ENCODE measurements at places on chromosomes 2 and 18.
A peak's percentile ranks its signal among the peaks of the same experiment; 100 is the strongest.

- DNase-seq, result no peak
Measured at GRCh38 chr18:45057955-45058600, 377.4 kb downstream of the SETBP1 start.

GRCh38 chr2:16615687-16616615, 49.7 kb downstream of the CYRIA start:
- DNase-seq, result peak; percentile 28

- DNase-seq, result peak; percentile 88
Measured at GRCh38 chr2:64654063-64654811, 524 bp upstream of the SERTAD2 start.

DNA sequence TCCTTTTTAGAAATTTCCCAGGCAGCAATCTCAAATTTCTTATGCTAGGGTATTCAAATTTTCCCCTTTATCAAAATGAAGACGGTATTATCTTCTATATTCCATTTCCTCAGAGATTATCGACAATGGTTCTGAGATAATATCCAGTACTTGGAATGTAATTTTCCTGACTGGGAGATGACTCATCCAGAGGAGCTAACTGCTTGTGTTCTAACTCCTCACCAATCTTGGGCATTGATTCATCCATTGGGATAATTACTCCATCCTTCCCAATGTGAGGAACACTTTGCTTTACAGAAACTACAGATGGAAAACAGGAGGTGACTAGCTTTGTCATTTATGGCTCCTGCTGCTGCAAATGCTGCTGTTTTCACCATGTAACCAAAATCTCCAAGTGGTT, 239.4 kb upstream of the LYPD1 start:
- DNase-seq, result peak; percentile 1

- DNase-seq, result no peak
Measured at GRCh38 chr2:5176764-5177163, 515.4 kb upstream of the SOX11 start.

- peak; percentile 63 for DNase-seq
Measured at GRCh38 chr2:118492335-118492734, 355.1 kb downstream of the EN1 start.

DNA sequence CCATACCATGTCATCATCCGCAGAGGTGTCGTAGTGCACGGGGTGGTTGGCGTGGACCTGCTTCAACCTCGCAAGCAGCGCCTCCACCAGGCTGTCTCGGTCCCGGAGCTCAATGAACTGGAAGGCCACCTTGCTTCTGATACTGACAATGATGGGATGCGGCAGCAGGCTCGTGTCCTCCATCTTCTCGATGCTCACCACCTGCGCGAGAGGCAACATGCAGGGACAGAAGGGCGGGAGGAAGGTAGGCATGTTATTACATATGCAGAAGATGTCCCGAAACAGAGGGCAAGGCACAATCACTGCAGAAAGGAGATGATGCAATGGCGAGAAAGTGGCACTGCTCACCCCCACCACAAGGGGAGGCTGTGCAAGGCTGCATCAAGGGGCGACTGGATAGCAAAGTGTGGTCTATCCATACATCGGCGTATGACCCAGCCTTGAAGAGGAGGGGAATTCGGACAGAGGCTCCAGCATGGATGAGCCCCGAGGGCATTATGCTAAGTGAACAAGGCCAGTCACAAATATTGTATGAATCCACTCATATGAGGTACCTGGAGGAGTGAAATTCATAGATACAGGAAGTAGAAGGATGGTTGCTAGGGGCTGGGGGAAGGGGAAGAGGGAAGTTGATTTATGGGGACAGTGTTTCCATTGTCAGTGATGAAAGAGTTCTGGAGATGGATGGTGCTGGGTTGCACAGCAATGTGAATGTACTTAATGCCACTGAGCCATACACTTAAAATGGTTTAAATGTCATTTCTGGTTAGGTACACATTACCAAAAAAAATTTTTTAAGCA, 36.6 kb downstream of the RPL31 start:
- peak; percentile 38 for DNase-seq

DNA sequence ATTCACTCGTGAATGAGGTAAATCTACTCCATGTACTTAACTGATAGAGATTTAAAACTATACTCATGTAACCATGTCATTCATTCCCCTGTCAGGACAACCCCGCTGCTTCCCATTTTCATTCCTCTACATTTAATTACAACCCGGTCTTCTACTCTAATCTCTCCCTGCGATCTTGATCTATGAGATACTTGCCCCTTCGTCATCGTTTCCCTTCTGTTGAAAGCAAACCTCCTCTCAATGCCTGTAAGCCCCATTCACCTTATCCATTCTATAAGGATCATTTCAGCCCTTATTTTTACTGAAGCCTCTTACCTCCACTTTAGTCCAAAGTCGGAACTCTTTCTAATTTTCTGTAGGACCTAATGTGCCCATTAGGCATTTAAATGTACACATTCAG, 492.6 kb downstream of the DPP10 start:
- DNase-seq, result no peak

DNA sequence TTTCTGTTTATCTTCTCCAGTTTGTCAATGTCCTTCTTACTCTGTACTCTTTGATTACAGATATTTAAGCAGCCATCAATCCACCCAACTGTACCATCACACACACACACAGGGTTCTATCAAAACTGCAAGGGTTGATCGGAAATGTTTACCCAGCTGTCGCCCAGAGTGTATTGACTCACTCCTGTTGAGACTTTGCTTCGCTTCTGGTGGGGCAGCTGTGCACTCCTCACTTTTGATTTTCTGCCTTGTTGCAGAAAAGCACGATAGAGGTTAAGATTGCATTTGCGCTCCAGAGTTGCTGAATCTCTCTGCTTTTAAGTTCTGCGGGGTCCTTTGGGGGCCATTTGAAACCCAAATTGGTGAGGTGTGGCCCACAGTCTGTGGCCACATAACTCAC, 216.2 kb downstream of the SETBP1 start:
- DNase-seq, result no peak

- peak; percentile 68 for DNase-seq
Measured at GRCh38 chr2:146978577-146979555, 866.0 kb upstream of the ACVR2A start.

- peak; percentile 93 for DNase-seq
Measured at GRCh38 chr2:26355038-26355995, 8.7 kb upstream of the ADGRF3 start.

- DNase-seq, result peak; percentile 49
Measured at GRCh38 chr2:55519938-55520885, 694 bp downstream of the CFAP36 start.

DNA sequence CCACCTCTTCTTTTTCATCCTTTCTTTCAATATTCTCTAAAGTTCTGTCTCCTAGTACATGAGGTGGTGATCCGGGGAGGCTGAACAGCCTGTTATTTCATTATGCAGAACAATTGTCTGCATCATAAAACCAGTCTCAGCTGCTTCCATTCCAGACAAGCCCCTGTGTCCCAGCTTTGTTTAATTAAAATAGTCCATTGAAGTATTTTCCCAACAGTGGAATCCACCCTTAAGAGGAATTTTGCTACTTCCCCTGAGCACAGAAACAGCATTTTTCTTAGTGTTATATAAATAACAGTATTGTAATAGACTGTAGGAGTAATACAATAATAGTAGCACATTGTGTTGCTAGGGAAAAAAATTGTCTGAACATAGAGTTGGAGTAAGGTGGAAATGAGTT, 395.4 kb upstream of the TCF4 start:
- no peak for DNase-seq

- DNase-seq, result no peak
Measured at GRCh38 chr18:47418746-47419145, 167.3 kb upstream of the SKOR2 start.

GRCh38 chr2:221109552-221109951, 462.6 kb downstream of the EPHA4 start:
- no peak for DNase-seq

GRCh38 chr2:119218478-119219064, 5.1 kb upstream of the STEAP3 start:
- peak; percentile 74 for DNase-seq

GRCh38 chr2:18788592-18788991, 199.2 kb upstream of the NT5C1B start:
- no peak for DNase-seq

GRCh38 chr2:5190023-5190422, 502.2 kb upstream of the SOX11 start:
- peak; percentile 3 for DNase-seq

DNA sequence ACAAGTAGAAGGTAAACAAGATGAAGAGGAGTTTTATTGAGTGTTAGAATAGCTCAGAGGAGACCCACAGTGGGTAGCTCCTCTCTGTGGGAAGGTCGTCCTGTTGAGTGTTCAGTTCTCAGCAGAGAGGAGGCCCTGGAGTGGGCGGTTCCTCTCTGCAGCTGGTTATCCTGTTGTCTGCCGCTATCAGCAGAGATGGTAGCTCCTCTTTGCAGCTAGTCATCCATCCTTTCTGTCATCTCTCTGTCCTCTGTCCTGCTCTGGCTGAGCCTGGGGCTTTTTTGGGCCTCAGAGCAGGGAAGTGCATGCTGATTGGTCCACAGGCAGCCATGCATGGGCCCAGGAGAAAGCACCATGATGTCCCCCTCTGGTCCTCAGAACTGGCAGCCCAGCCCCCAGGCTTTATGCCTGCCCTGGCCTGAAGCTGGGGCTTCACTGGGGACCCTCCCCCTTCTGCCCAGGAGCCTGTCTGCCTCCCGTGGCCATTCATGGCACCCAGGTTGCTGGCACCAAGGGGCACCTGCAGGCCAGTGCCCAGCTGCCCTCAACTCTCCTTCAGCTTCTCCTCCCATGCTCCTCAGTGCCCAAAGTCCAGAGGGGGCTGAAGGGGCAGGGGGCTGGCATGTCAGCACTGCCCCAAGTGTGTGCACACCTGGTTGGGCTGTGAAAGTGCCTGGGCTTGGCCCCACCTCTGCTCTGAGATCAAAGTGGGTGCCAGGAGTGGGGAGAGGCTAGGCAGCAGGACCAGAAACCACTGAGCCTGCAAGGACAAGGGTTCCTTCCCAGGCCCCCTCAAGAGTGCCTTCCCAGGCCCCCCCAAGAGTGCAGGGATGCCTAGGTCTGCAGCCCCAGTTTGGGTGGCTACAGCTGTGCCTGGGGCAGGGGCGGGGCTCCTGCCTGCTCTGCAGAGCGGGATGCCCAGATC, 98.7 kb downstream of the TWIST2 start:
- no peak for DNase-seq

DNA sequence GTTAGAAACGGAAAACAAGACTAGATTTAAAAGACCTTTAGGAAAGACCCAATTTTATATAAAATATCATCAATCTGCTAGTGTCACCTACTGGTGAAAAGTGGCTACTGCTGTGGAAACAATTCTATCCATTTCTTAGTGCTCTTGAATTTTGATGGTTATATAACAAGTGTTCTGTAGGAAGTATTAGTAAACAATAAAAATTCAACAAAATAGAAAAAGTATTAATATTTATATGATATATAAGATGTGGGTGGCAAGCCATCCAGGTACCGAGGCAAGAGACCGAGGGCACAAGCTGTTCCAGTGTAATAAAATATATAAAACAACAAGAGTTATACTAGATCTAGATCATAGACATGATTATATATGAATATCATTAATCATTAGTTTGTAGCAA, 6.2 kb upstream of the TMEM87B start:
- peak; percentile 83 for DNase-seq

DNA sequence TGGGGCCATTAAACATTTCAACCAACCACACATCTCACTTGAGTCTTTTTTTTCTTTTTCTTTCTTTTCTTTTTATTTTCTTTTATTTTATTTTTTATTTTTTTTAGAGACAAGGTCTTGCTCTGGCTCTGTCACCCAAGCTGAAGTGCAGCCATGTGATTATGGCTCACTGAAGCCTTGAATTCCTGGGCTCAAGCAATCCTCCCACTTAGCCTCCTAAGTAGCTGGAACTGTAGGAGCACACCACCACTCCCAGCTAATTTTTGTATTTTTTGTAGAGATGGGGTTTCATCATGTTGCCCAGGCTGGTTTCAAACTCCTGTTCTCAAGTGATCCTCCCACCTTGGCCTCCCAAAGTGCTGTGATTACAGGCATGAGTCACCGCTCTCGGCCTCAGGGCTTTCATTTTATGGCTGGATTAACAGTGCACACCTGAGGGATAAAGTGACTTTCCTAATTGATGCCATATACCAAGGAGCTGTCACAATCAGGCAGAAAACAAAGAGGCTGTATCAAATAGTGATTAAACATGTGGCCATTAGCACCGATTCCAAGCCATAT, 21.5 kb downstream of the KIAA2012 start:
- DNase-seq, result no peak

Data from cardiac fibroblast (primary cell).